ENCODE measurements at places on chromosomes 6 and 20.

DNA sequence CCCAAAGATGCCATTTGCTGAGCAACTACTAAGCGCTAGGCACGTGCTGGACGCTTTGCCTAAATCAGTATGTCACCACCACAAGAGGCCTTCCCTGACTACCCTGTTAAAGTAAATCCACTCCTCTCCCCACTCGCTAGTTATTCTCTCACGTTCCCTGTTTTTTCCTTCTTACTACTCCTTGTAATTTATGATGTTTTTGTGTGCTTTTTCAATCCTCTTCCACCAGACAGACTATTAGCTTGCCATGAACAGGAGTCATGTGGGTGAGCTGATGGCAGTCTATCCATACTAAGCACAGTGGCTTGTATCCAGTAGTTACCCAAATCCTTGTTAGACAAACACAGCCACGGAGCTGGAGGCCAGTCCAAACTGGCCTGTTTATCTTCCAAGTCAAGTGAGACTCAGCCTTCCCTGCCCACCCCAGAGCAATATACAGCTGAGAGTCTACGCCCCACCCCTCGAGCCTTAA is 41.2 kb downstream of the C6orf132 start:
- DNase-seq, result no peak

GRCh38 chr20:55174635-55175034 is 699.2 kb downstream of the DOK5 start:
- no peak for DNase-seq

- no peak for DNase-seq
Observed at GRCh38 chr6:88611721-88612120, 351.7 kb downstream of the RNGTT start.

DNA sequence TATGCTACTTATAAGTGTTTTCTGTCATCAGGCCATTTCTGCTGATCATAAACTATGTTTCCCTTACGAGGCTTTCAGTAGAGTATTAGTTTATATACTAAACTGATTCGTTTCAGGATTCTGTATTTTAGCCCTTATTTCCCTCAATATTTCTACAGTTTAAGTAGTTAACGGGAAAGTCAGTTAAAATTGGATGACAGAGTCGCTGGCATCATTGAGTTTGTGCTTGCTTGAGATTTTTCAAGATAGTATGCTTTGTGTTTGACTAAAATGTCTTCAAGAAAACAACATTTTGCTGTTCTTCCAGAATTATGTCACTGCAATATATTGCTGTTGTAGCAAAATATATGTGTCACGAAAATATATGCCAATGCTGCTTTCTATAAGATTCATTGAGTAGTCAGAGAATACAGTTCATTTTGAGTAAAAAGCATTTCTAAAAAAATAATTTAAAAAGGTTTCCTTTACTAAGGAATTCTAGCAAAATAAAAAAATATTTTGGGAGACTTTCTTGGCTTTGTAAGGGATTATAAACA is 51.4 kb downstream of the NCOA7 start:
- DNase-seq, result no peak

DNA sequence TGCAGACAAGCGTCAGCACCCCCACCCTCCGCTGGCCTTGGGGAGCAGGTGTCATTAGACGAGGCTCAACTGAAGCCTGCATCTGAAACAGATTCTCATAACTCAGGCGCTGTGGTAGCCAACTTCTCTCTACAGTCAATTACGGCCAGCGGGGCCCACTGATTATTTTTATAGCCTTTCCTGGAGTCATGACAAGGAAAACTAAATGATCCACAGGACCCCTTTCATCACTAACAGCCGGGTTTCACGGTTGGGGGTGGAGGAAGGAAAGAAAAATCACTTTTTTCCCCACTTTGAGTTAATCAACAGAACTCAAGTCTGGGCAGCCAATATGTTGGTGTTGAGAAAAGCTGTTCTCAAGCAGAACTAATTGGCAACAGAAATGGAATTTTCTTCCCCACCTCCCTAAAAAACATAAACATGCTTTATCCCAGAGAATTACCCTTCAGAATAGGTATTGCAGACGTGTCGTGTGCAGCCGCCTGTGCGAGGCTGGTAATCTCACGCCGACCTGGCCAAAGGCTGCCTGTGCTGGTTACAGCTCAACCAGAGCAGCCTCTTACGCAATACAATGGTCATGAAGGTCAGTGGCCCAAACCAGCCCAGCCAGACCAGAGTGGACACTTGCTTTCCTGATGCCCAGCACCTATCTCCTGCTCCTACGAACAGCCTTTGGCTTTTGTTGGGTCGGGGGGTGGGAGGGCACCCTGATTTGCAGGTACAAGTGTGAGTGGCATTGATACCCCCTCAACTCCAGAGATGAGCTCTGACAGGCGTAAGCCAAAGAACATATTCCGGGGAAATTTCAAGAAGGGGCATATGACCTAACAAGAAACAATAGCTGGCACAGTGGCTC is 11.0 kb downstream of the RIPOR3 start:
- DNase-seq, result no peak

GRCh38 chr20:58963060-58963584 is 17.9 kb upstream of the NELFCD start:
- no peak for DNase-seq

DNA sequence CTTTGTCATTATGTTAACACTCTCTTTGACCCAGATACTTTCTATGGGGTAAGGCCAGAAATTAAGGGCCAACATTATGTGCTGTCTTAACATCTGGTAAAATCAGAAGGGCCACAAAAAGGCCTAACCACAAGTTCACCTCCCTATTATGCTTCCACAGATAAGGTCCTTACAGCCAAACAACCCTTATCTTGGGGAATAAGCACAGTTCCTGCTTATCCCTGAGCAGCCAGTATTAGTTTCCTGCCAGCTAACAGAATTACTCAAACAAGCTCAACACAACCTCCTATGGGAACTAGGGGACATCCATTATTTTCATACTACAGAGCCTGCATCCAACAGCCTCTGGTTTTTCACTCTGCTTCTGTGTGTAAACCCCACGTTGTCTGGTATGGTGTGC is 724.8 kb downstream of the HACE1 start:
- DNase-seq, result no peak

DNA sequence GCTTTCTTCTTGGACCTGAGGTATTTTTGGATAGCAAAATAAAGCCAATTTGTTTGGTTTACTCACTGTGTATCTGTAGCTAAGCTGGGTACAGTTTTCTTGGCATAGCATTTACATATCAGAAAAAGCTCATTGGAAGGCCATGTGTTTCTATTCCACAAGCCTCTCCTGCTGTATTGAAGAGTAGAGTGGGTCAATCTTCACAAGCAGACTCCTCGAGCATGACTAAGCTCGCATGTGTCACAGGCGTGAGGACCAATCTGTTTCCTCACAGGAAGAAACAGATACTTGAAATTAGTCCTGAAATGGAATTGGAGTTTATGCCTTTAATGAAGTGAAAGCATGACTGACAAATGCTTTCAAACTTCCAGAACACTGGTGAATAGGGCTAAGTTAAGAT is 1279.0 kb upstream of the MAP3K7 start:
- no peak for DNase-seq

GRCh38 chr20:63446216-63447024 is 26.0 kb downstream of the KCNQ2 start:
- no peak for DNase-seq

- no peak for DNase-seq
Observed at GRCh38 chr20:62111148-62111547, 11.1 kb upstream of the LSM14B start.

DNA sequence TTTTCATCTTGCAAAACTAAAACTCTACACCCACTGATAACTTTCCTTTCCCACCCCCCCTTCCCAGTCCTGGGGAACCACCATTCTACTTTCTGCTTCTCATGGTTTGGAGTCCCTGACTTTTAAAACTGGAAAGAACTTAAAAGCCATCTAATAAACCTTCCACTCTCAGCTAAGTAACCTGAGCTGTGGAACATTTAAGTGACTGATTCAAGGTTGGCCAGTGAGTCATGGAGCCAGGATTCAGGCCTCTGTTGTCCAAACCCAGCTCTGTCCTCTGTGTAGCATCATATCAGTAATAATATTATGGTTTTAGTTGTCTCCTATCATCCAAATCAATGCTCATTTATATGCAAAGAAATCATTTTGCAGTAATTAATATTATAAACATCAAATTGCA is 176.0 kb upstream of the NT5E start:
- no peak for DNase-seq

GRCh38 chr6:80523531-80523997 is 417.1 kb downstream of the BCKDHB start:
- no peak for DNase-seq

GRCh38 chr6:511488-512137 is 120.1 kb downstream of the IRF4 start:
- DNase-seq, result no peak

- DNase-seq, result no peak
Observed at GRCh38 chr6:1403851-1404712, 14.7 kb downstream of the FOXF2 start.

DNA sequence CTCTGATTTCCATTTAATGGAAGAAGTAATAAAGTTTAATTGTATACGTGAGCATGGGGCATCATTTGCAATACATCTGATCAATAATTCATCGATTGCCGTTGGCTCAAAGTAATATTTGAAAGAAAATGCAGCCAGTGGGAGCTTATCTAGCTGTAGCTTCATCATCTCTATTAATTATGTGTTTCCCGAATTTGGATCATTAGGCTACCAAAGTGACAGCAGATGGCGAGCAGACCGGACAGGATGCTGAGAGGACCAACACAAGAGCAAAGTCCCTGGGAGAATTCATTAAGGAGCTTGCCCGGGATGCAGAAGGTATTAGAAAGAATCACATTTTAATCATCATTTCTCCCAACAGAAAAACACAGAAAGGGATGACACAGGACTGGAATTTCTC is 327.1 kb downstream of the ARHGAP18 start:
- DNase-seq, result no peak

GRCh38 chr20:43955750-43956191 is 41.1 kb downstream of the TOX2 start:
- peak; percentile 39 for DNase-seq

DNA sequence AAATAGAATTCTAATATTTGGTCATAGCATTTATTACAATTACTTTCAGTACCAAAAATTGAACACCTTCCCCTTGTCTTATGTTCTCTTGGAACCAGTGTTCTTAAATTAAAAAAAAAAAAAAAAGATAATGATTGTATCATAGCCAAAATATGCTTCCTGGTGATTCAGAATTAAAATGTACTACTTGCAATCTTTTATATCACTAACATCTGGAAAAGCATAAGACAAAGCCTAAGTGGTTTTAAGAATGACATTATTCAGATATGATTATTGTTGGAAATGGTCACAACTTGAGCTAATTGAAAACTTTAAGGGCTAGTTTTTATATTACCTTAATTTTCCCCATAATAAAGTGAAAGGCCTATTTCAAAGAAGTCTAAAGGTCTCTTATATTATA is 493.3 kb upstream of the MARCKS start:
- DNase-seq, result no peak

- no peak for DNase-seq
Observed at GRCh38 chr6:34484899-34485298, 19.0 kb downstream of the PACSIN1 start.

DNA sequence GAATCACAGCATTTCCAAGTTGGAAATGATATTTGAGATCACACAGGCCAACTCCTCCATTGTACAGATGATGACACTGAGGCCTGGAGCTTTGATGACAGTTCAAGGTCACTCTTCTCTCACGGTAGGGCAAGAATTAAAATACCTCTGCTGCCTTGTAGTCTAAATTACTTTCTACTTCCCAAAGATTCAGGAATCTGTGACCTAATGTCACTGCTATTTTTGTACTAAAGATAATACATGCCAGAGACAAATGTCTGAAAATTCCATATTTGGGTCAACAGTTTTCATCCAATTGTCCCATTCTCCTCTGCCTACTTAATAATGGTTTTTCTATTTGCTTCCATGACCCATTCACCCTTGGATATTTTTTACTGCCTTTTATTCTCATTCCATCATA is 160.0 kb downstream of the SOD2 start:
- DNase-seq, result no peak

GRCh38 chr20:53003420-53004154 is 31.4 kb downstream of the TSHZ2 start:
- DNase-seq, result no peak

GRCh38 chr20:50930139-50930975 is 880 bp downstream of the ADNP start:
- no peak for DNase-seq

- no peak for DNase-seq
Observed at GRCh38 chr6:166019214-166019613, 148.4 kb downstream of the TBXT start.

DNA sequence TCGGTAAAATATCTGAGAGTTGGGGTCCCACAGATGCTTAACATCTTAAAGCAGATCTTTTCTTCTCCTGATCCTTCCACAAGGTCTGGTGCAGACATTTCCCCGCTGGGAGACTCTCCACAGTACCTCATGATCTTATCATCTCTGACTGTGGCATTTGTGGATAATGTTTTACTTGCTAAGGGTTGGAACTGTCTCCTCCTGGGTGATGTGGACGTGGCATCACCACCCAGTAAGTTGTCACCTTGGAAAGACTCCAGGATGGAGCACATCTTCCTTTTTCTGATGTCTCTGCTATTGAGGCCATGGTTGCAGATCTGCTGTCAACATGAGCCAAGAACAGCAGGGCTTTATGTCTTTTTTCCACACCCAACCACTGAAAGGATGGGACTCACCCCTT is 42.0 kb upstream of the FANCE start:
- no peak for DNase-seq

- DNase-seq, result no peak
Observed at GRCh38 chr20:47141941-47142773, 214.3 kb downstream of the ZMYND8 start.

GRCh38 chr20:33105316-33105924 is 26.0 kb downstream of the BPIFB4 start:
- DNase-seq, result no peak

- no peak for DNase-seq
Observed at GRCh38 chr6:145469021-145469420, 266.3 kb downstream of the EPM2A start.

DNA sequence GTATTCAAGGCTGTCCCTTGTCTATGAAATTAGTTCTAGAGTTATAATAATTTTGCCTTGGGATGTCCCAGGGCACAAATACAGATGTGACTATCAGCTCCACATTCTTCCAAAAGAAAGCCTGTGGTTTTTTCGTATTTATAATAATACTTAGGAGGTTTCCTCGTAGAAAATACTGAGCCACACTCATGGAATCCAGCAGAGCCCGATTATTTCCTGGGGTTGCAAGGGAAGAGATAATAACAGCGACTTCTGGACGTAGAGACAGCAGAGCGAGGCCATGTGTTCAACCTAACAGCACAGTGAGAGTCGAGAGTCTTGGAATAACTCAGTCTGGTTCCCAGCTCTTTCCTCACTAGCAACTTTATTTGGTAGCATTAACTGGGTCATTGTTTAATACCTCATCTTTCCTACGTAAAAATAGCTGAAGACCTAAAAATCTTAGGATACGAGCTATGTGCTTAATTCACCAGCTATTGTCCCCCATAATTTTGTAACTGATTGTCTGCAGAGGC is 21.2 kb downstream of the CD83 start:
- no peak for DNase-seq

- no peak for DNase-seq
Observed at GRCh38 chr6:150291968-150292710, 76.7 kb upstream of the IYD start.

- DNase-seq, result no peak
Observed at GRCh38 chr20:32476684-32477593, 108.2 kb downstream of the NOL4L start.
